ENCODE measurements at places on chromosomes 4 and X. TPM values are rescaled to one million over a fixed set of nuclear protein-coding genes. Genes with fewer than 3 reads are reported as not detected.

DNA sequence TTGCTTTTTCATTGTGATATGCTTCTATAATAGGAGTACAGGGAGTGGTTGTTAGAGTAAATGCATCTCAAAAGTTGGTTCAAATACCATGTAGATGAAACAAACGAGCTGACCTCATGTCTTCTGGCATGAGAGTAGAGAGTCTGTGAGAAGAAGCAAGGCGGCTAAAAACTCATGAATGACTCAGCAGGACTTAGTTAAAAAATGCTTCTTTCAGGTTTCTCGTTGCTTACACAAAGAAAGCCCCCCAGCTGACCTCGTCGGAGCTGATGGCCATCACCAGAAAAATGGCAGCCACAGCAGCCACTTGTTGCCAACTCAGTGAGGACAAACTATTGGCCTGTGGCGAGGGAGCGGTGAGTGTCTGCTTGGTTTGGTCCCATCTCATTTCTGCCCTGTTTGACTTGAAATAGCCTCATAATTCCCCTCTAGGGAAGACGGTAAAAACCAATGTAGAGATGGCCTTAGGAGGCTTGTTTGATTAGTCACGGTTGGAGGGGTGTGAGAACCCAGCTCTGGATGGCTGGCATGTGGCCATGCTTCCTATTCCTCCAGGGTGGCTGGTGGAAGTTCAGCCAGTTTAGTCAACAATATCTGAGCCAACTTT, 14.5 kb downstream of the AFP start:
- peak; percentile 93 for DNase-seq

DNA sequence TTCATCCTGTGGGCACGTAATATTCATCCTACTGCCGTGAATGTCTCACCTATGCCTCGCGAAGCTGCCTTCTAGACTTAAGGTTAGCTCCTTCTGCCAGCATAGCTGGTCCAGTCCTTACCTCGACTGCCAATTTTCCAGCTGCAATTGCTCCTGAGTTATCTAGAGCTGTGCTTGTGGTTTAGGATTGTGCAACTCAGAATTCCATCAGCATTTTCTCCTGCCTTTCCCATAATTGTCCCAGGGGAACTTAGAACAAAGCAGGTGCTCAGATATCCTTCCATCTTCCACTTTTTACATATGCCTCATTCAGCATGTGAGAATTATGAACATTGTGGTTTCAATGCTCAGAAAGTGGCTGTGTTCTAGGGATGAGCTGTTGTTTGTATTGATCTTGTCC, 131.4 kb upstream of the ADGRL3 start:
- no peak for DNase-seq

DNA sequence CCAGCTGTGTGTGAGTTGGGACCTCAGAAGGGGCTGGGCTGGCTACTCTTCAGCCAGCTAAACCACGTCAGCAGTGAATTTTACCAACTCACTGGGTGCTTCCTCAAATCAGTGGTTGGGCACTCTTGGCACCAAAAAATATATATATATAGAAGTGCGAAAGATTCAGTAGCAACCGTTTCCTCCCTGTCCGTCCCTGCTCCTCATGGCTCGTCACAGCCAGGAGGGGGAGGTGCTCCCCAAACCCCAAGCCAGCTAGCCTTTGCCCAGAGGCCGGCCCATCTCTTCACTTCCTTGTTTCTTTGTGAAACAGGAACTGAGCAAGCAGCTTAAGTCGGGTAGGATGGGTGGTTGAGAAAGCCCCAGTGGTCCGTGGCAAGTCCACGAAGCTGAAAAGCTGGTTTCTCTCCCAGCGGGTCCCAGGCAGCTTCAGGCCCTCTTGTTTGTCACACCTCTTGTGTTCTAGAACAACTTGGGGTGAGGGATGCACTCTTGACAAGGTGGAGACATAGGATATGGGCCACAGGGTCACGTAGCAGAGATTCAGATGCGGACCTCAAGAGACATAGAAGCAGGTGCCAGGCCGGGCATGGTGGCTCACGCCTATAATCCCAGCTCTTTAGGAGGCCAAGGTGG, 6.8 kb upstream of the SASH3 start:
- no peak for DNase-seq

GRCh38 chr4:15470128-15470475, 420 bp downstream of the CC2D2A start:
- DNase-seq, result no peak

- DNase-seq, result no peak
Measured at GRCh38 chrX:48715072-48715471, 18.5 kb downstream of the SUV39H1 start.

GRCh38 chr4:90904021-90904420, 776.8 kb downstream of the CCSER1 start:
- no peak for DNase-seq

- DNase-seq, result no peak
Measured at GRCh38 chr4:160319868-160320260, 1217.0 kb downstream of the RAPGEF2 start.

DNA sequence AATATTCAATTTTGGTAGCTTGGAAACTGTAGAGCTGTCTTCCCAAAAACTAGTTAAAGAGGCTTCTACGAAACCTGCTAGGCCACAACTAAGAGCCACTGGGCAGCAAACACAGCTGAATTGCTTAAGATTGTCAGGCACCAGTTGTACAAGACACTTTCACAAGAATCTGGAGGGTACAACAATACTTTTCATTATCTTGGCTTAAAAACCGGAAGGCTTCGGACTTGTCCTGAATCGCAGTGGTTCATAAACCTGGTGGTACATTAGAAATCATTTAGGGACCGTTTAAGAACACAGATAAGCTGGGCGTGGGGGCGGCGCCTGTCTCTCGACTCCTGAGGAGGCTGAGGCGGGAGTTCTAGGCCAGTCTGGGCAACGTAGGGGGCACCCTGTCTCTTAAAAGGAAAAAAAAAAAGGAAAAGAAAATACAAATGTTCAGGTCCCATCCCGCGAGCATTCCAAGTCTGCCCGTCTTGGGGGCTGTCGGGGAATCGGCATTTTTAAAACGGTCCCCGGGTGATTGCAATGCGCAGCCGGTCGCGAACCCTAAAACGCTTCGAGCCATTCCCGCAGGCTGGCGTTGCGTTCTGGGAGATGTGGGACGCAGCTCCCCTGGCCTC, 763 bp downstream of the PYURF start:
- DNase-seq, result no peak

DNA sequence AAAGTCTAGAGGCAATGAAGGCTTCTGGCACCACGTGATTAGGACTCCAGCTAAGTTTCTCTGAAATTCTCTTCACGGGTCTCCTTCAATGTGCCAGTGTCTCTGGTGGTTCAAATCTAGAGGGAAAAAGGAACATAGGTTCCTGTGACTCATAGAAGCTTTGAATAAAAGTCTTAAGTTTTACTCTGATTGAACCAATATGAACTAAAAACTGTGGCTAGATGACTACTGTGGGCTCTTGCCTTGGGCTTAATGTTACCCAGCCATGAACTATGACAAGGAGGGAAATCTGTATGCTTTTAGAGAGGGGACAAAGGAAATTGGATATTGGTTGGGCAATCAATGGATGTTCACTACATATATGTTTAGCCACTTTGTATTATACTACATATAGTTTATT, 49.9 kb upstream of the TEX13D start:
- no peak for DNase-seq

- no peak for DNase-seq
Measured at GRCh38 chr4:142040043-142040442, 403.7 kb downstream of the IL15 start.

GRCh38 chr4:3491681-3492405, 28.7 kb downstream of the DOK7 start:
- peak; percentile 10 for DNase-seq

DNA sequence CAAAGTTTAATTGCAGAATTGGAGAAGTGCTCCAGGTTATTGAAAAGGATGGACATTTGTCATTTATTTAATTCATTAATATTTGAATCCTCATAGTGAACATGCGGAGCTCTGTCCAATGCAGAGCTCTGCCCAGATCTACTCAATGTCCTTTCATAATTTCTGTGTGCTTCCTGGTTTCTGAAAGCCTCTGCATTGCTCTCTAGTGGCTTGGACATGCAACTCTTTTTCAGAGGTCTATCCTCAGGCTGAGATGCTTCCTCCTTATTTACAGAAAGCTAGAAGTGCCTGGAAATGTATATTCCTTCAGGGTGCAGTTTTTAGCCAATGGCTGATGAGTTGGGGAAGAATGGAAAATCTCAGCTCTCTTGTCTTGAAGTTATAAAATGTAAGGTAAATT, 786.1 kb upstream of the AADAT start:
- no peak for DNase-seq

GRCh38 chr4:75742451-75742850, 18.1 kb downstream of the USO1 start:
- DNase-seq, result no peak

DNA sequence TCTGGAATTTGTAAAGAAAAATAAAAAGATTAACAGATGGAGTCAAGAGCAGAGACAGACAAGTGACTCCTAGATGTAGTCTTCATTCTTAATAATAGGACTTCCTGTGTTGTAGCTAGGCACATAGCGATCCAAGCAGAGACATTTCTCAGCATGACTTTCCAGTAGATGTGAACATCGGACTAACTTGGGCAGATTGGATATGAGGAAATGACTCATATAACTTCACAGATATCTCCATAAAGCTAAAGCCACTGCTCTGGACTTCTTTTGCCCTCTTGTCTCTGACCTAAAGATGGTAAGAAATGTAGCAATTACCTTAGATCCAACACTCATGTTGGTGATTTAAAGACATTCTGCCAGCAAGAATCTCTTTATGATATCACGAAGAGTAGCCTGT, 131.7 kb downstream of the EPHA5 start:
- no peak for DNase-seq

- peak; percentile 73 for DNase-seq
Measured at GRCh38 chr4:29046781-29047180, 1673.4 kb upstream of the PCDH7 start.

DNA sequence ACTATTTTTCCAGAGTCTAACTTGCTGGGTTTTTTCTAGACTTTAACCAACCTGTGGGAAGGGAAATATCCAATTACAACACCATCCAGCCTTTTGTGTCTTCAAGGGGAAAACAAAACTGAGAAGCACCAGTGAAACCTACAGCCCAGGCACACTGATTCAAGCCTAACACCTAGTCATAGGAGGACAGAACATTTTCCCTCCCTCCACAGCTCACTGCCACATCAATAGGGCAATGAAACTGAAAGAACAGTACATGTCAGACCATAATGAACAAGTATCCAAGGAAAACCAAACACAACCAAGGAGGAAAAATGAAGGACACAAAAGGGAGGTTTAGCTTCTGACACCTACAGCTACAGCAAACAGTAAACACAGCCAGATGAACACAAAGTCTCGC, 17.6 kb downstream of the MAGEA8 start:
- no peak for DNase-seq

DNA sequence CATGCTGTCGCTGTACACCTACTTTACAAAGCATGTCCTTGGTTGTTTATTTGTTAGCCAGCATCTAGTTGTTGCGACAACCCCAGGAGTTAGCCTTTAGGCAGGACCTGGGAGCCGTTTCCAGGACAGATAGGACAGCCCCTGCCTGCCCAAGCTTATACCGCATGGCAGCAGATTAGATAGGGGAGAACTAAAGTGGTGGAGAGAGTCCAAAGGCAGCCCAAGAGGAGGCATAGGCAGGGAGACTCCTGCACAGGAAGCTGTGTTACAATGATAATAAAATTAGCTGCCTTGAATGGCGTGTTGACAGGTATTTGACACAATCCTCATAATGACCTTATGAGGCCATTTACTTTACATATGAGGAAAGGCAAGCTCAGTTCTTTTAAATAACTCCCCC, 13.0 kb downstream of the NSDHL start:
- DNase-seq, result no peak

GRCh38 chr4:120724656-120725055, 197.9 kb downstream of the PRDM5 start:
- no peak for DNase-seq

DNA sequence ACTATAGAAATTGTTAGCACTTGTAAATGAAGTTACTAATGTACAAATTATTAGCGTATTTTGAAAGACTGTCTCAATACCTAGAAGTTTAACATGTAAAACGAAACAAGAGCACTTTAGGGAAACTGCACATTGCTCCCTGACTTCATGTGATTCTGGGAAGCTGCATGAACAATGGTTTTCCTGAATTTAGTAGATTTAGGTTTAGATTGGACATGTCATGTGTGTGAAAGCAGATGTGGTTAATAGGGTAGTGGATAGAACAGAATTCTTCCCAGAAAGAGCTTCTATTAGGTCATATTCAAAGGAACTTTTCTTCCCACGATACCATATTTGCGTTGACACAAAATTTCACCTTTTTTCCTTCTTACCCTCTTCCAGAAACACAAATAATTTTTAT, 14.9 kb upstream of the CXCL8 start:
- no peak for DNase-seq

DNA sequence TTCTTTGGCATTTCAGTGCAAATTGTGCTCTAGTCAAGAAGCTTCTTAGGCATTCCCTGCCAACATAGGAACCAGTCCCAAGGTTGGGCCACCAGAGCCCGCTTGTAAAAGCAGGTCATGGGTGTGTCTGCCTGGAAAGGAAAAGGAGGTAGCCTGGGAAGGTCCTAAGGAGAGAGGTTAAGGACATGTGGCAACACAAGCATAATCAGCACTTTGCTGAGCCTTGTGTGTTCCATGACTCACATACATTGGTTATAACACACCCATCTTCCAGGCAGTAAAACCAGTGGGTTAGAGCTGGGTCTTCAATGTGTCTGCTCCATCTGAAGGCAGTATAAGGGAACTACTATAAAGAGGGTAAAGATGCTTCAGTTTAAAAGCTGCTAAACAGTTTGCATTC, 165.0 kb downstream of the FHIP1A start:
- no peak for DNase-seq

GRCh38 chrX:19739683-19740082, 147.7 kb downstream of the SH3KBP1 start:
- DNase-seq, result peak; percentile 72

- DNase-seq, result no peak
Measured at GRCh38 chr4:145132511-145133098, 34.5 kb downstream of the ABCE1 start.

DNA sequence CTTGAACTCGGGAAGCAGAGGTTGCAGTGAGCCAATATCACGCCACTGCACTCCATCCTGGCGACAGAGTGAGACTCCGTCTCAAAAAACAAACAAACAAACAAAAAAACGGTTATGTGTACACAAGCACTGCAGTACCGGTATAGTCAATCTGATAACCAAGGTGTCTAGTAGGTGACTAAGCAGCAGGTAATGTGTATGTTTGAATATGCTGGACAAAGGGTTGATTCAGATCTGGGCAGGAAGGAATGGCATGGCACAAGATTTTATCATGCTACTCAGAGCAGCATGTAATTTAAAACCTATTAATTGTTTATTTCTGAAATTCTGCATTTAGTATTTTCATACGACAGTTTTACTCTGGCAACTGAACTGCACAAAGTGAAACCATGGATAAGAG, 41.7 kb downstream of the MAGEC1 start:
- DNase-seq, result no peak

GRCh38 chr4:56701161-56701480, 20.0 kb upstream of the HOPX start:
- DNase-seq, result no peak

- DNase-seq, result no peak
Measured at GRCh38 chr4:138599965-138600364, 357.8 kb upstream of the SLC7A11 start.

Gene TMEM31
- not detected for total RNA-seq

Gene EXOC1
- total RNA-seq, result 26.7 TPM

Gene ARMCX4
- 14.3 TPM for total RNA-seq

Gene TLR1
- total RNA-seq, result not detected

Gene ITGB1BP2
- 0.68 TPM for total RNA-seq

Gene ZCCHC18
- total RNA-seq, result 0.10 TPM

Gene SCFD2
- 46.0 TPM for total RNA-seq

Gene CPZ
- total RNA-seq, result 3.0 TPM

Gene PLS3
- total RNA-seq, result 222 TPM

Gene DMD
- 5.9 TPM for total RNA-seq

All from HFFc6 (cell line).